ENCODE measurements at places on chromosomes 5 and 9. TPM values are rescaled to one million over a fixed set of nuclear protein-coding genes. Genes with fewer than 3 reads are reported as not detected.

The OR1J1 gene
- not detected for total RNA-seq

The SH2D3C gene
- total RNA-seq, result 0.19 TPM

The AIF1L gene
- 0.58 TPM for total RNA-seq

The STX17 gene
- total RNA-seq, result 21.4 TPM
